ENCODE measurements at places on chromosomes 3 and 15.

- no peak for DNase-seq
Measured at GRCh38 chr3:102514241-102514640, 79.4 kb downstream of the ZPLD1 start.

DNA sequence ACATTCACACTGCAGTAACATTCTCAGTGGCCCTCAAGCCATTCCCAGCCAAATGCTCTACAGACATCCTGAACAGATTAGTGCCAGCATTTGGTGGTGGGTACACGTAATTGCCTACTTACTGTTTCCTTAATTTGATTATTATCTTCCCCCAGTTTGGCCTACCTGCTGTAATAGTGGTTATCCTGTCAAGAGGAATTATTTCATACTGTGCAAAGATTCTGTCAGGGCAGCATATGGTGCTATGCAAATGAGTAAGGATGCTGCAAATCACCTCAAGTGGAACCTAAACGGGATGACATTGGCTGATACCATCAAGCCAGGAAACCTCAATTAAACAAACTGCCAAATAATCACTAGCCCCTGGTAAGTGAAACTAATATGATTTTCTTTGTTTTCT lies 88.7 kb downstream of the SEMA6D start:
- DNase-seq: no peak

- no peak for DNase-seq
Measured at GRCh38 chr15:52056001-52056400, 37.0 kb downstream of the MAPK6 start.

- DNase-seq: no peak
Measured at GRCh38 chr3:53506110-53506762, 11.8 kb downstream of the CACNA1D start.

GRCh38 chr3:56725175-56725574 lies 42.1 kb upstream of the TASOR start:
- DNase-seq: peak; percentile 6

- no peak for DNase-seq
Measured at GRCh38 chr15:68377766-68378165, 54.2 kb downstream of the ITGA11 start.

DNA sequence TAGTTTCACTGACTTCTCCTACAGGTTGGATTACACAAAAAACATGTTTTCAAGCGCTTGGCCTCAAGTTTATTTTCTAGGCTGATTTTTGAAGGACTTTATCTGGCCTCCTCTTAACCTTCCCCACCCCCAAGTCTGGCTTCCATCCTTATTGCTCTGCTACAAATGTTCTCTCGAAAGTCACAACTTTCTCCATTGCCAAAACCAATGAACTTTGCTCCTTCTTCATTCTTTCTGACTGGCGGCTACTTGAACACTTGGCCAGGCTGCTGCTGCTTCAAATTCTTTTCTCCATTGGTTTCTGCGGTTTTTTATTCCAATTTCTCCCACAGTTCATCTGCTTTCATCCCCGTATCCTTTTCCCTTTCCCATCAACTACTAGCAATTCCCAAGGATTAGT lies 106.6 kb downstream of the TOP2B start:
- no peak for DNase-seq

DNA sequence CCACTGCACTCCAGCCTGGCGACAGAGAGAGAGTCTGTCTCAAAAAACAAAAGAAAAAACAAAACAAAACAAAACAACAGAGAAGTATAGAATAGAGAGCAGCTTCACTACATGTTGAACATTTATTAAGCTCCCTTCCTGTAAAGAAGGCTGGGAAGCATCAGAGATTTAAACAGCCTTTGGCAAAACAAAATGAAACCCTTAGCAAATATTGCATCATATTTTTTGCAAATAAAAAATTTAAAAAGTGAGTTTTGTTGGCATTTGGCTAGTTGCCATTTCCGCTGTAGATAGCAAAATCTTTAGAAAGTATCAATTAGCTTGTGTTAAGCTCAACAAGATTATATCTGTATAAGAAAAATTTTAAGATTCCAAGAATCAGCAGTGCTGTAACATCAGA lies 151.2 kb downstream of the SERPINI1 start:
- DNase-seq: no peak

DNA sequence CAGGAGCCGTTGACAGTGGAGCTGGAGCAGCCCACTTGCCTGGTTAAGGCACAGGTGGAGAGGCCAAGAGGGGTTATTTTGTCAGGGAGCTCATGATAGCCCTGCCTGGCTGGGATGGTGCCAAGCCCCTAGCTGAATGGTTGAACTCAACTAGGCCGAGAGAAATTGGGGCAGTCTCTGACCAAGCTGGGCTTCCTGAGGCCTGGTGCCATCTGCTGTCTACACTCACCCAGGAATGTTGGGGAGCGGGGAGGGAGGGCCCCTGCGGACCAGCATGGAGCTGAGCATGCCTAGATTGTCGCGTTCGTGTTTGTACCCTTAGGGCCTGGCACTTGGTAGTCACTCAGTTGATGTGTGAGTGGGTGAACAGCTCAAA lies 1.2 kb downstream of the BRPF1 start:
- no peak for DNase-seq

DNA sequence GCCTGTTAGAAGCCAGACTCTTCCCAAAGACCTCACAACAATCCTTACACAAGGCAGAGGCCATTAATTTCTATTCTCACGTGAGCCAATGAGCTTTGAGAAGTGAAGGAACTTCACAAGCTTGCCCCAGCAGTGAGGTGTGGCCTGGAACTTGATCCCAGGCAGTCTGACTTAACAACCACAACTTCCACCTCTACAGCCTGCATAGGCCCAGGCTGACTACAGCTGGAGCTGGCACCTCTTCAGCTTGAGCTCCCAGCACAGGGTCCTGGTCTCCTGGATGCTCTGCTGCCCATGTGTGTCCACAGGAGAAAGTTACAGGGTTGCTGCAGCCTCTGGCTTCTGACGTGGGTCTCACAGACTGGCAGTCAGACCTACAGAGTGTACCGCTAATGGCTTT lies 111.0 kb downstream of the ERC2 start:
- no peak for DNase-seq

- no peak for DNase-seq
Measured at GRCh38 chr3:61575893-61576292, 14.5 kb downstream of the PTPRG start.

DNA sequence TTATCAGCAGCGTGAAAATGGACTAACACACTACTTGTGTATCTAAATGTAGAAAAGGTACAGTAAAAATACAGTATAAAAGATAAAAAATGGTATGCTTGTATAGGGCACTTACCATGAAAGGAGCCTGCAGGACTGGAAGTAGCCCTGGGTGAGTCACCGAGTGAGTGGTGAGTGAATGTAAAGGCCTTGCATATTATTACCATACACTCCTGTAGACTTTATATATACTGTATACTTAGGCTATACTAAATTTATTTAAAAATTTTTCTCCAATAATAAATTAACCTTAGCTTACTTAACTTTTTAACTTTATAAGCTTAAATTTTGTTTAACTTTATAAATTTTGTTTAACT lies 67.2 kb upstream of the TSPAN3 start:
- DNase-seq: peak; percentile 17

GRCh38 chr3:141784096-141784495 lies 20.9 kb downstream of the GRK7 start:
- DNase-seq: no peak

DNA sequence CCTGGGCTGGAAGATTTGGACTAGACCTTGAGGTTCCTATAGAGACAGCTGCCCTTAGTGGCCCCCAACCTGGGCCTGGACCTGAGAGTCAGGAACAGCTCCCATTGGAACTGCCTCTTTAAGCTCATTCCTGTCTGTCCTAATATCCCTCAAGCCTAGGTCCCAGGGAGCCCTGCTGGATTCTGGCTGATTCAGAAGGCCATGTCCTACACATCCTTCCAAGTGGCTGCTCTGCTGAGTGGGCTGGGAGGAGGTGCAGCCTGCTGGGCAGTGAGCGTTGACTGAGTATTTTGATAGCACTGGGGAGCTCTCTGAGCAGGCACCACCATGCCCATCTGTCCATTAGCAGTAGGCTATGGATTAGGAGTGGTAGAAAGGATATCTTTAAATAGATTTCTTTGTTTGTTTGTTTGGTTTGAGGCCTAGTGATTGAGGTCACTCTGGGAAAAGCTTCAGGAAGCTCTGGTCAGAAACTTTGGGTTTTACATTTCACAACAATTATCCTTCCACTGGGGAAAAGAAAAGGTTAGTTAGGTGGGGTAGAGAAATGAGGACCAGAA lies 54.6 kb upstream of the ATOSA start:
- DNase-seq: no peak

DNA sequence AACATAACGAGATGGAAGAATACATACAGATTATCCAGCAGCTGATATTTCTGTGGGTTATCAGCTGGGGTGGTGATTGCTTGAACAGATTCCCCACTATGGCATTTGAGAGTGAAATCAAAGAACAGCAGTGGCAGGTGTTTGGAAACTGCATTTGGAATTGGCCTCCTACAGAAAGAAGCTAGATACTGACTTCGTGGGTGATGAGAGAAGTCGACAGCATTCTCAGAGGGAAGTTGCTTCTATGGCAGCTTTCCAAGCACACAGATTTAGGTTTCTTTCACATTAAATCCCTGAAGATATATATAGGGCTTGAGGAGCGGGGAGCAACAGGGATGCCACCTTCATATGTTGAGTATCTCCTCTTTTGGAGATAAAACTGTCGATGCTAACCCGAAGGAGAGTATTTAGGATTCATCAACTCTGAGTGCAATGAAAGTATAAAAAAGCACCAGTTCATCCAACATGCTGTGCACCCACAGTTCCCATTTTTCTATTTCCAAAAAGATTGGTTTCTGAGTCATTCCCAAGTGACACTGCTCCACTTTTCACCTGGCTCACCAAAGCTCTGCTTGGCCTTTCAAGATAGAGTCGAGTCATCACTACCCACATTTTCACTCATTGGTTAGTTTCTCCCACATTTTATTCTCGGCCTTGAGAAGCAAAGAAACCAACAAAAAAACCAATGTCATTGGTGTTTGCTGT lies 579.8 kb upstream of the SUCLG2 start:
- no peak for DNase-seq

DNA sequence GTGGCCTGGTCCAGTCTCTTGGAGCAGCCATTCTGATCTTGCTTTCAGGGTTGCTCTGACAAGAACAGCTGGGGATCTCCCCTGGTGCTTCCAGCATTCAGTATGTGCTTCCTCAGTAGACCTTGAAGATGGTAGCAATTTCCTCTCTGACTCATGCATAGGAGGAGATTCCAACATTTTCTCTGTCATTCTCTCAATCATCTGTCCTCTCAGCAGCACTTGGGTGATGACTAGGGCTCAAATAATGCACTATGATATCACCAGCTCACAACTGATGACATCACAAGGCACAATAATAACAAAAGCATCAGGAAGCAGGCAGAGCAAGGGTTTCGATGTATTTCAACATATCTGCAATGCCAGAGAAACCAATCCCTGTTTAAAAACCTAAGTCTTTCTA lies 52.7 kb downstream of the NFKBIZ start:
- DNase-seq: peak; percentile 98

- no peak for DNase-seq
Measured at GRCh38 chr3:39068556-39068955, 16.7 kb downstream of the WDR48 start.

GRCh38 chr3:187066228-187066995 lies 72.9 kb downstream of the RPL39L start:
- peak; percentile 54 for DNase-seq

DNA sequence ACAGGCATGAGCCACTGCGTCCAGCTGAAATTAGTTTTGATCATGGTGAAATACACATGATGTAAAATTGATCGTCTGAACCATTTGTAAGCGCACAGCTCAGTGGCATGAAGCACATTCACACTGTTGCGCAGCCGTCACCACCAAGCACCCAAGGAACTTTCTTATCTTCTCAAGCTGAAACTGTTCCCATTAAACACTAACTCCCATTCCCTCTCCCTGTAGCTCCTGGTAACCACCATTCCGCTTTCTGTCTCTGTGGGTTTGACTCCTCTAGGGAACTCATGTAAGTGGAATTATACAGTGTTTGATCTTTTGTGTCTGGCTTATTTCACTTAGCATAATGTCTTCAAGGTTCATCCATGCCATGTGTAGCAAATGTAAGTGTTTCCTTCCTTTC lies 62.3 kb downstream of the FBLN2 start:
- DNase-seq: peak; percentile 81

- DNase-seq: no peak
Measured at GRCh38 chr3:114331007-114331406, 37.2 kb downstream of the TIGIT start.

- no peak for DNase-seq
Measured at GRCh38 chr3:139694542-139694941, 16.8 kb upstream of the NMNAT3 start.

- peak; percentile 49 for DNase-seq
Measured at GRCh38 chr15:40439960-40440742, 602 bp upstream of the BAHD1 start.

- peak; percentile 99 for DNase-seq
Measured at GRCh38 chr15:63610209-63610841, 13.1 kb downstream of the FBXL22 start.

DNA sequence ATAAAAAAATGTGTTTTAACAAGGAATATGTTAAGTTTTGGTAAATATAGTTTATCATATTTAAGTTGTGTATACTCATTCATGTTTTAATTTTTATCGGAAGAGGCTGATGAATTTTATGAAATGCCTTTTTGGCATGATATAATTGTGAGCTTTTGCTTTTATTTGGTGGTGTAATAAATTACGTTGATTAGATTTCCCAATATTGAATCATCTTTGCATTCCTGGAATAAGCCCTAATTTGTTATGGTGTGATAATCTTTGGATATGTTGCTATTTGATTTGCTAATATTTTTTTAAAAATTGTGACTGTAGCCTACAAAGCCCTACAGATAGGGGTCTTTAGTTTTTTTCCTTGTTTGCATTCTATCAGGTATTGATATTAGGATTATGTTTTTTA lies 107.4 kb downstream of the IGF1R start:
- peak; percentile 29 for DNase-seq

DNA sequence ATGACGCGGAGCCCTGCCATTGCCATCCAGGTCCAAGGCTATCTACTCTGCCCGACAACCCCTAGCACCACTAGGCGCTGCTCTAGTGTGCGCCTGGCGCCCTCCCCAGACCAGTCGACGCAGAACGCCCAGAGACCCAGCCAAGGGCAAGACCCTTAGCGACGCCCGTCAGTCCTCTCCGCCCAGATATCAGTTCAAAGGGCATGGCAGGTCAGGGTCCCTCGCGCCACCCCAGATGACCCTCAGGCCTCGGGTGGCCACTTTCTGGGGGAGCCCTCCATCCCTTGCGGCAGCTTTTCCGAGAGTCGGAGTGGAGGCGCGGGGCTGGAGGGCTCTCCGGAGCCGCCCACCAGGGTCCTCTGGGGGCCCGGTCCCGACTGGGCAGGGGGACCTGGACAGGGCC lies 371 bp upstream of the CLSTN2 start:
- no peak for DNase-seq

- DNase-seq: no peak
Measured at GRCh38 chr3:43435706-43436105, 149.4 kb downstream of the SNRK start.

DNA sequence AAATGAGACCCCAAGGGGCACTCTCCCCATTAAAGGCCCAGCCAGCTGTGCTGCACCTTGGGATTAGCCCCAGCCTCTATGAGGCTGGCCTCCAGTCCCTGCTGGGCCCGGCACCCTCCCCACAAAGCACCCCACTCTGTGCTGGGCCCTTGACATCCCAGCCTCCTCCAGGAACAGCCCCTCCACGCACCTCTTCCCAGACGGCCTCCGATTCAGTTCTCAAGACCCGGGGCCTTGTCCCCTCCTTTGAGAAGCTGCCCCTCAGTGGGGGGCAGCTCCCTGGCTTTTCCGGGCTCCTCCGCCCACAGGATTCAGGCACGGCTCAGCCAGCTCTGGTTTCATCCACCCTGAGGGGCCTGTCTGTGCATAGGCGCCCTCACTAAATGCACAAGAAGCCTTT lies 144.1 kb downstream of the LRRK1 start:
- DNase-seq: no peak
